ENCODE measurements at places on chromosomes 11 and 22.

- no peak for DNase-seq
Measured at GRCh38 chr11:40246983-40247382, 1212.5 kb downstream of the LRRC4C start.

DNA sequence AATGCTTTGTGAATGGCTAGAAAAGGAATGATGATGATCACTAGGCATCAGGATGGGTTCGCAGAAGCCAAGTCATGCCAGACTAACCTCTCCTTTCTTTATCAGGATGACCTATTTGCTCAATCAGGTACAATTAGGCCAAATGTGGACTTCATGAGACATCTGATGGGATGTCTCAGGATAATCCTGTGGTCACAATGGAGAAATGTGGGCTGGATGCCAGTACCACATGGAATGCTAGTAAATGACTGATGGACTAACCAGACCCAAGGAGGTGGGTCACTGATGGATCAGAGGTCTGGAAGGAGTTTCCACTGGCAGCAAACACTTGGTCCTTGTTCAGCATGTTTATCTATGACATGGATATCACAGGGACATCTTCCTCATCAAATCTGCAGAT is 94.8 kb upstream of the PHOX2A start:
- DNase-seq: no peak

GRCh38 chr11:19208959-19209546 is 7.3 kb upstream of the CSRP3 start:
- no peak for DNase-seq

DNA sequence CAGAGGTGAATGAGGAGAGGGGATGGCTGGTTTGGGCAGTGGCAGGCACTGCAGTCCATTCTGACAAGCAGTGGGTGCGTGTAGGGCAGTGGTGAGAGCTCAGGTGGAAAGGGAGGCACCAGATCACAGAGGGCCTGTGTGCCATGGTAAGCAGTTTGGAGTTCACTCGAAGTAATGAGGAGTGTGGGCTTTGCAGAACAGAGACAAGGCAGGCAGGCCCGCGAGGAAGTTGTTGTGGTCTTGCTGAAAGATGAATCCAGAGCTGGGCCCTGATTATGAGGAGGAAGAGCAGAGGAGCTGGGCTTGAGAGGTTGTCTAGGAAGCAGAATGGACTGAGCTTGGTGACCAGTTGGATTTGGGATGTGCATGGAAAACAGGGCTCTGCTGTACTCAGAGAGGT is 1.6 kb upstream of the DNAJB13 start:
- no peak for DNase-seq

DNA sequence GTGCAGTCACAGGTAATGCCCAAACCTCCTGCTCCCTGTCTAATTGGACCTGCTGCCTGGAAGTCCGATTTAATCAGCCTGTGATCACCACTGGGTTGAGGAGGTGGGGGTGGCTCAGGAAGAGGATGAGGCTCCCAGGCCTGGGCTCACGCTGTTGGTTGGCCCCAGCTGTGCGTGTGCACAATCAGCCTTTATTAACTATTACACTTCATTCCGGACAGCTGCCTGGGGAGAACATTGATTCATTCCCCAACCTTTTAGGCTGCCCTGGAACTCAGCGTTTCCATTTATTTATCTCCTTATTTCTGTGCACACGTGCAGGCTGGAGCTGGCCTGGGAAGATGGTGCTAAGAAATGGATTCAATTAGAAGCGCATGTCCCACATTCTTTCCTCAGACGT is 123.4 kb downstream of the DSCAML1 start:
- DNase-seq: no peak

GRCh38 chr11:63670433-63671321 is 499 bp downstream of the ATL3 start:
- DNase-seq: no peak

DNA sequence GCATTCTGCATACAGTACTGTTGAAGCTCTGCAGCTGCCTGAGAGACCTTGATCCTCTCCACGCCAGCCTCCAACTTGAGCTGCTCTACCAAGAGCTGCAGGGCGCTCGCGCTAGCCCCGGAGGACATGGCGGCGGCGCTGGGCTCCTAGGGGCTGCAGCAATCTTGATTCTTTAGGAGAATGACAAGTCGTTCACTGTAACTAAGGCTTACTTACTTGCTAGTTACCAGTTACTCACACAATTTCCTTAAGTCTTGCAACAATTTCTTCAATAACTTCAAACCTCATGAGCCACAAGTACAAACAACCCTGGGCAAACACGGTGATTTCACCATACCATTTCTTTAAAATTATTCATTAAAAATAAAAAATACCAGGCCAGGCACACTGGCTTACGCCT is 21.9 kb downstream of the SBF2 start:
- DNase-seq: no peak

Measured in stimulated activated CD8-positive, alpha-beta memory T cell treated with anti-CD3 and anti-CD28 coated beads, Interleukin-7, amount 100 ng/mL, for 24 hours (primary cell).